CD4-positive, alpha-beta T cell (primary cell): ENCODE measurements at places on chromosomes 2 and 18. TPM values are rescaled to one million over a fixed set of nuclear protein-coding genes. Genes with fewer than 3 reads are reported as not detected.

- no peaks in the 10 kb centered on the region for H3K36me3 ChIP-seq
- no peak for DNase-seq
- H3K27me3 ChIP-seq, result no peaks in the 10 kb centered on the region
Observed at GRCh38 chr2:156867201-156867600, 390.3 kb upstream of the GALNT5 start.

DNA sequence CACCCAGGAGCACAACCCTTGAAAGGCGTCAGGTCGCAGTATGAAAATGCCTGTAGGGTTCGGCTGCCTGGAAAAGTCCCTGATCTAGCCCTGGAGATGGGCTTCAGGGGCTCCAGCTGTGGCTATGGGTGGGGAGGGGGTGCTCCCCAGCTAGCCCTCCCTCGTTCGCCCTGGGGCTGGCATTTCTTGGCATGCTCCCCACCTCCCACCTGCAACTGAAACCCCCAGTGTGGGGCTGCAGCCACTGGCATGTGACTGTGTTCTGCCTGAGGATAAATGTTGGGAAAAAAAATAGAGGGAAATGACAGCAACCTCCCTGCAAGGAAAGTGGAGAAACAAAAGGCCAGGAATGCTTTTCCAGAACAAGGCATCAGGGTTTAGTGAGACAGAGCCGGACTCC is 109.2 kb downstream of the COPS8 start:
- H3K4me1 ChIP-seq, result no peaks in the 10 kb centered on the region
- no peak for DNase-seq
- H3K4me3 ChIP-seq, result no peak overlapping the region
- no peak overlapping the region for H3K27ac ChIP-seq
- no peaks in the 10 kb centered on the region for H3K27me3 ChIP-seq
- no peaks in the 10 kb centered on the region for H3K36me3 ChIP-seq

- peaks cover 47% of the 10 kb centered on the region for H3K4me1 ChIP-seq
- no peak for DNase-seq
- peaks cover 7% of the 10 kb centered on the region for H3K36me3 ChIP-seq
- no peak overlapping the region for H3K27ac ChIP-seq
Observed at GRCh38 chr2:98730707-98731040, 258 bp downstream of the MGAT4A start.

NGEF gene
- not detected for total RNA-seq

GRCh38 chr2:33110461-33110860 is 163.7 kb downstream of the LTBP1 start:
- no peaks in the 10 kb centered on the region for H3K36me3 ChIP-seq
- H3K4me1 ChIP-seq, result no peaks in the 10 kb centered on the region
- no peaks in the 10 kb centered on the region for H3K27me3 ChIP-seq
- H3K27ac ChIP-seq, result no peak overlapping the region
- DNase-seq, result no peak
- H3K4me3 ChIP-seq, result no peak overlapping the region

- no peaks in the 10 kb centered on the region for H3K36me3 ChIP-seq
- H3K27me3 ChIP-seq, result no peaks in the 10 kb centered on the region
- peaks cover 24% of the 10 kb centered on the region for H3K4me1 ChIP-seq
- H3K4me3 ChIP-seq, result no peak overlapping the region
- H3K27ac ChIP-seq, result no peak overlapping the region
Observed at GRCh38 chr2:227821043-227821942, 7.7 kb downstream of the CCL20 start.

GRCh38 chr2:17961789-17962188 is 83.3 kb downstream of the KCNS3 start:
- no peak for DNase-seq
- no peaks in the 10 kb centered on the region for H3K36me3 ChIP-seq
- no peaks in the 10 kb centered on the region for H3K27me3 ChIP-seq
- H3K4me3 ChIP-seq, result no peak overlapping the region
- H3K4me1 ChIP-seq, result no peaks in the 10 kb centered on the region

DNA sequence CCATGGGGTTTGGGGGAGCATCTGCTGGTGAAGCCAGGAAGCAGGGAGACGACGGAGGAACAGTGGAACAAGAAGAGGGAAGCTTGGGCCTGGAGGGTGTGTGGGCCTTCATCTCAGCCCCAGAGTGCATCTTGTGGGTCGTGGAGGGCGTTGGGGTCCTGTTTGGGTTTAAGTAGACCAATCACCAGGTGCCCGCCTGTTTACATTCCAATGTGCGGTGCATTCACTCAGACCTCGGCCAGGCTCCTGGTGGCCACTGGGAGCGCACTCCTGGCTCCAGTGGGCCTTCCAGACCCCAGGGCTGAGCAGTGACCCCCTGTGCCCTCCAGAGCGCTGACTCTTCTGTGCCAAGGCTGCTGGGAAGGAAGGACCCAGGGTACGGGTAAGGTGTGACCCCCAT is 293.7 kb downstream of the NDUFA10 start:
- no peaks in the 10 kb centered on the region for H3K27me3 ChIP-seq
- no peak overlapping the region for H3K4me3 ChIP-seq
- H3K4me1 ChIP-seq, result peaks cover 13% of the 10 kb centered on the region
- DNase-seq, result no peak
- H3K27ac ChIP-seq, result no peak overlapping the region
- H3K36me3 ChIP-seq, result no peaks in the 10 kb centered on the region

FIGN gene
- not detected for total RNA-seq

CCDC88A gene
- total RNA-seq, result 11.0 TPM
